T-helper 9 cell (primary cell): ENCODE measurements at places on chromosomes 12 and 14.

GRCh38 chr12:22164139-22164538 lies 118.1 kb downstream of the CMAS start:
- DNase-seq, result no peak

DNA sequence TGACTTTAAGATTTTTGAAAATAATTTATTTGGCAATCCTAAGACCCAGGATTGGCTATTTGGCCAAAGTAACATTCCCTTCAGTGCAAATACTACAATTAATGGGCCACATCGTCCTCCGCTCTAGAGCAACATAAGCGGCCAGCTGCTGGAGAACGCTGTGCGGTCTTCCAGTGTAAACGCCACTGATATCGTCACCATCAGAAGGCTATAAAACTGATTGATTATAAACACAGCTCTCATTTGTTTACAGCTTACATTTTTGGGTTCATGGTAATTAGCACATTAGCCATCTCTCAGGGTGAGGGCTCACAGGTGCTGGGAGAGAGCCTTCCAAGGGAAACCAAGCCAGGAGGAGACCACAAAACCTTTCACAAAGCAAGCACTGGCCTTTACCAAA lies 130.1 kb upstream of the BMP4 start:
- DNase-seq, result no peak

DNA sequence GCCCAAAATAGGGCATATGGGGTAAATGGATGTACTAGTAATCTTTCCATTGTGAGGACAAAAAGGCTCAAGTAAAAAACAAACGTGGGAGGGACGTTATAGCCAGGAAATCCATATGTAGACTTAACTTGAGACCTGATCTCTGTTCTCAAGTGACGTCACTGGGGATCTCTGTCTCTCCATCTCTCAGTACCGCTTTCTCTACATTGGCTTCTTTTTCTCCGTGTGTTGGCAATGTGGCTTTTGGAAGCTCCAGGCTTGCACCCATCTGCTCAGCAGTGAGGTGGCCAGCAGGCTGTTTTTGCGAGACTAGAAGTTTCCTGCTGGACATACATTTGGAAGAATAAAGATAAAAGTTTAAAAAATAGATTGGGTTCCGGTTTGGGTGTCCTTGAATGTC lies 66.0 kb upstream of the NRXN3 start:
- no peak for DNase-seq

- no peak for DNase-seq
These were observed 25.9 kb downstream of the TIGAR start for GRCh38 chr12:4346931-4347330.

DNA sequence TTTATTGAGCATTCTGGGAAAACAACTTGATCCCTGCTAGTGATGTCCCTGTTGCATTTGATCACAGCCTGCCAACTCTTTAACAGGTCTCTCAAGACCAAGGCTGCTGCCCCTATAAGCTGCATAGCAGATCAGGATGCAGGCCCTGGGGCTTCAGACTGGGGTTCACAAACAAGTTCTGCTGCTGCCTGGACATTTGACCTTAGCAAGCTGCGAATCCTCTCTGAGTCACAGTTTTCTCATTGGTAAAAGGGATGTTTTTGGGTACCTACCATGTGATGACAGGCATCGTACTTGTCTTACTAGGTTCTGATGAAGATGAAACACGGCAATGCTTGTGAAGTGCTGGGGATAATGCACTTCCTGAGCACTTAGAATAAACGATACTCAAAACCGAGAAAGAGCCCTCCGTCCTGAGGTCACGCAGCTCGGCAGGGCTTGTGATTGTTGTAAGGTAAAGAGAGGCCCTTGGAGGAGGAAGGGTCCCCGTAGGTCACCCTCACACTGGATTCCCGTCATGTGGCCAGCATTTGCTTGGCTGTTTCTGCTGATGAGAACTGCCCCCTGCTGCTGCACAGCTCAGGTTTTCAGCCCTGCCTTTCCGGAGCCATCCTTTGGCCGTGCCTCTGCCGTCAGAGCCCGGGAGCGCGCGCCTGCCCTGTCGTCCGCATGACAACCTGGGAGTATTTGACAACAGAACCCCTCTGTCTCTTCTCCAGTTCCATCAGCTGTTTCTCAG lies 39.1 kb downstream of the TSPAN9 start:
- no peak for DNase-seq

DNA sequence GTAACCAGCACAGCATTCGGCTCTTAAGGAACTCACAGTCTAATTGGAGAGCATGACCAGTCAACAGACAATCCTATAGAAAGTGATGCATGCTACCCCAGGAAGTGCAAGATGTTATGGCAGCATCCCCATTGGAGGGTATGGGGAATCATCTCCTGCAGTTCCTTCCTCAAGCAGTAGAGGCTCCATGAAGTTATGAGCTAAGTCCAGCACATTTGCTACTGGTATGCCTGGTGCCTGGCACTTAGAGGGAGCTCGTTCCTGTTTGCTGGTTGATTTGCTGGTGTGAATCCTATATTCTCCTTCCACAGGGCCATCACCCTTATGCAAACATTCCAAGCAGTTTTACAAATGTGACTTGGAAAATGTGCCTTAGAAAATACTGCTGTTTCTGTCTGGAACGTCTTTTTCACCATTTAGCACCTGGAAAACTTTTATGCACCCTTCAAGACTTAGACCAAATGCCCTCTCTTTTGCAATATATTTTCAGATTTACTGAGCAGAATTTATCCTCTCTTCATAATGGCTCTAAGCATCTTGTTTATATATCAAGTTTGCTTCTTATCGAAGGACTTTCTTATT lies 136.1 kb upstream of the WSCD2 start:
- no peak for DNase-seq

DNA sequence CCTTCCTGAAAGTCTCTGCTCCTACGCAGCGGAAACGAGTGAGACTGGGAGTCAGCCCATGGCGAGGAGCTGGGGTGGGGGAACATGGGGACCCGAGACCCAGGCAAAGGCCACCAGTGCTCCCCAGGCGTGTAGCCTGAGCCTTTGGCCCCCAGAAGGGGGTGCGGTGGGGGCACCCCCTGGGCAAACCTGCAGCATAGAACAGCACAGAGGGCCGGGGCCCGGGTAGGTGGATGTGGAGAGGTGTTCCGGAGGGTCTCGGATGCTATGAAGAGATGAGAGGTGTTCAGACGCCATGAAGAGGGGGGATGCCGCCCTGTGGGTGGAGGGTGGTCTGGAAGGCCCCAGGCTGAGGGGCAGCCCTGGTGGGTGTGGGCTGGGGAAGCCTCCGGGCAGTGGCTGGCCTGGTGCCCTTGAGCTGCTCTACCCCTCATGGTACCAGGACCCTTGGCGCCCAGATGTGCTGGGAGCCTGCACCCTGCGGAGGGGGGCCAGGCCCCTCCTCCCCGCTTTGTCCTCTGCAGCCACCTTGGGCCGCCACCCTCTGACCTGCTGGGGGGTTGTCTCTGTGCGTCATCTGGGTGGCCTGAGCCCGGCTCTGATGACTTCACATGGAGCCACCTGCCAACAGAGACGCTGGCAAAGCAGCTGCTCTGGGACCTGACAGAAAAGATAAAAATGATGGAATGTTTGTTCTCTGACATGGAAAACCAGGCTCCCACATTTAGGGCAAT lies 83.4 kb downstream of the KIF26A start:
- DNase-seq, result no peak
